ENCODE measurements at places on chromosomes 4 and X. TPM values are rescaled to one million over a fixed set of nuclear protein-coding genes. Genes with fewer than 3 reads are reported as not detected.
A peak's percentile ranks its signal among the peaks of the same experiment; 100 is the strongest.

DNA sequence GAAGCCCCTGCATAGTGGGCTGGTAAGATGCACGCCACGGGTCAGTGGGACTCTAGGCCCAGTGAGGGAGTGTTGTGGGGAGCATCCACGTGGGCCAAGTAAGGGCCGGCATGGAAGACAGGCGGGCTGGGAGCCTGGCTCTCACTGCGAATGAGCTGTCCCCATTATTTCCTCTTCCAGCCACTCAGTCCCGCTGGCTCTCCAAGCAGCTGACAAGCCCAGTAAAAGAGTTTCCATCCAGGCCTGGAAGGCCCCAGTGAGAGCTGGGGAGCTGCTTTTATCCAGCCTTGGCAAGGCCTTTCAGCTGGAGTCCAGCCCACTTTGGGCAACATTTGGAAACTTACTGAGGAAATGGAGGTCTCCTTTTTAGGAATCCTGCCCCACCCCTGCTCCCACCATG is 24.9 kb downstream of the APLN start:
- DNase-seq, result peak; percentile 50

- DNase-seq, result no peak
These were observed 49.5 kb downstream of the GK start for GRCh38 chrX:30702736-30703135.

- no peak for DNase-seq
These were observed 213.3 kb downstream of the PARM1 start for GRCh38 chr4:75146223-75146622.

GRCh38 chr4:117327491-117327890 is 242.1 kb upstream of the TRAM1L1 start:
- DNase-seq, result no peak

DNA sequence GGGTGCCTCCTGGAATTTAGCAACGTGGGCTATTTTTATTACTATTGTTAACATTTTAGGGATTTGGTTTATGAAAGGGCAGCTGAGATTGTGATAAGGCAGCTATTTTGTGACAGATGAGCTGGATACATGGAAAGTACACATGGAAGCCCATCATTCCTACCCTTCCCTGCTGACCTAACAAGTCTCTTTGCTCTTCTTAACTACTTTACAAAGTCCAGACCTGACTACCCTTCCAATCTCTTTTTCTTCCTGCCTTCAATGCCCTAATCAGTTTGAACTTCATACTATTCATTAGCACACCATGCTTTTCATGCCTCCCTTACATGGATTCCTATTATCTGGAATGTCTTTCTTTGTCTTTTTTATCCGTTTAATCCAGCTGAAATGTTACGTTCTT is 9.4 kb upstream of the AFP start:
- no peak for DNase-seq

DNA sequence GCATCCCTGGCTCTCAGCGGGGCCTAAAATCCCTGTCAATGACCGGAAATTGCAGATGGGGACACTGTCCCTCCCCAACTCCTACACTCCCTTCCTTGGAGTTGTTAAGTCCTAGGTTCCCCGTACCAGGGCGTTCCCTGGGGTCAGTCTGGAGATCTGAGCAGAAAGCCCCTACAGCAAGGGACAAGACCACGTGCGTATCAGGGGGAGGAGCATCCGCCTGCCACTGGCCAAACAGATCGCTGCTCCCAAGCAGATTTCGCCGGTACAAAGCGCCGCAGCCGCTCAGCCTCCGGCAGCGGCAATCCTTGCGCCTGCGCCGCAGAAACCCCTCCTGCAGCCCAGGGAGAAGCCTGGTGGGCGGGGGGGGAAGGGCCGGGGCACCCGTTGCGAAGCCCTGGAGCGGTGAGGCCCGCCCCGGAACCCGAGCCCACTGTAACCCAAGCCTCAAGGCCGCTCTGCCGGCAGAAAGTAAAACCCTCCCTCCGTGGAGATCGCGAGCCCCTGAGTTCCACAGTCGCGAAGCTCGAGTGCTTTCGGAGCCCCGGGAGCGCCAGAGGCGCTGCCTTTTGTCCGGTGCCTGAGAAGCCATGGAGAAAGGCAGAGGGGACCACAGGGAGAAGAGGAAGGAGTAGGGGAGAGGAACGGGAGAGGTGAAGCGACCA is 2.7 kb downstream of the CRMP1 start:
- peak; percentile 28 for DNase-seq

GRCh38 chr4:184273166-184274147 is 55.8 kb upstream of the ENPP6 start:
- DNase-seq, result no peak

- DNase-seq, result no peak
These were observed 22.6 kb downstream of the NAP1L5 start for GRCh38 chr4:88674979-88675378.

GRCh38 chr4:181234951-181235680 is 1008.1 kb upstream of the TENM3 start:
- DNase-seq, result no peak

HTRA3 gene
- 61.5 TPM for total RNA-seq

PFKFB1 gene
- not detected for total RNA-seq

PABPC1L2A gene
- not detected for total RNA-seq

PPARGC1A gene
- 47.2 TPM for total RNA-seq

HHIP gene
- not detected for total RNA-seq

Measured in heart left ventricle (tissue), 16 donors.